ENCODE measurements at places on chromosomes 5 and 9. TPM values are rescaled to one million over a fixed set of nuclear protein-coding genes. Genes with fewer than 3 reads are reported as not detected.

The PCDHGA10 gene
- total RNA-seq = 4.6 TPM

The MAMDC4 gene
- 0.67 TPM for total RNA-seq

The LCN2 gene
- not detected for total RNA-seq

The IL3 gene
- total RNA-seq = not detected

The SH3RF2 gene
- under 0.01 TPM for total RNA-seq

The CCL27 gene
- total RNA-seq = 0.34 TPM

The SPTLC1 gene
- 95.2 TPM for total RNA-seq

The TLX3 gene
- not detected for total RNA-seq

The PCA3 gene
- 0.15 TPM for total RNA-seq

The AHRR gene
- total RNA-seq = 41.0 TPM

The CCL28 gene
- total RNA-seq = 37.8 TPM

The C6 gene
- not detected for total RNA-seq

The RPL12 gene
- 879 TPM for total RNA-seq

The OR1J2 gene
- not detected for total RNA-seq

The SOX30 gene
- not detected for total RNA-seq

The LEAP2 gene
- total RNA-seq = 0.36 TPM

The PCDHA1 gene
- total RNA-seq = not detected

The PDZD2 gene
- total RNA-seq = 1.8 TPM

The LRRC70 gene
- 0.34 TPM for total RNA-seq

The LMBRD2 gene
- total RNA-seq = 9.4 TPM

The SLC46A2 gene
- total RNA-seq = not detected

The DDX4 gene
- not detected for total RNA-seq

The IL5 gene
- not detected for total RNA-seq

The PCDHB16 gene
- 0.36 TPM for total RNA-seq

The MOB3B gene
- 8.6 TPM for total RNA-seq

The F12 gene
- 2.8 TPM for total RNA-seq

The RANBP3L gene
- total RNA-seq = 1.1 TPM

The C5orf46 gene
- total RNA-seq = not detected

The MYOZ3 gene
- total RNA-seq = 1.3 TPM

The BAG1 gene
- total RNA-seq = 25.8 TPM

The TRIM36 gene
- total RNA-seq = 7.3 TPM

The CDC20B gene
- not detected for total RNA-seq

Data from melanocyte of skin (primary cell).